ENCODE measurements at places on chromosomes 4 and X. TPM values are rescaled to one million over a fixed set of nuclear protein-coding genes. Genes with fewer than 3 reads are reported as not detected.
A peak's percentile ranks its signal among the peaks of the same experiment; 100 is the strongest.

DNA sequence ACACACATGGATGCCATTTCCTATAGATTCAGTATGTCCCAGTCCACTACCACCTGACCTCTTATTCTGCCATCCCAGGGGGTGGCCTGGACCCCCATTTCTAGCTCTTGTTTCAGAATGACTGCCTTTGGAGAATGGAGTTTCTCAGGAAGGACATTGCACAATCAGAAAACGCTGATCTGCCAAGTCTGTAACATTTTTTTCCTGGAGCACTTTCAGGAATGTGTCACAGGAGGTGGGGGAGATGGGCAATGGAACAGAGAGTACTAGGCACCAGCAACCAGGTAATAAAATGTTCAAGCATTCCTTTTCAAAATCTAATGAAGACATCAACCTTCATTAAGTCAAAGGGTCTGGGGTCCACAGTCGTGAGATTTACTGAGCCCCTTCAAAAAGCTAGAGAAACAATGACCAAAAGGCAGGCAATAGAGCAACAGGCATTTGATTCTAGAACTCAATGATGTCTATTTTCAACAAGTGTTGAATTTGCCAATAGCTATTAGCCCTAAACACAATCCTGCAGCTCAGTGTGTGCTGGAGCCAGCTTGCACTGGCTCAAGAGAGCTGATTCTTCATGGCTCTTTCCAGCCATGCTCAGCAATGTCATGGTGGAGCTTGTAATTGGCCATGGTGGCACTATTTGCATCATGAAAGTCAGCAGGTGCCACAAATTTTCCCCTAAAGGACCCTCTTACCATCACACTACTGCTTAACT lies 87.1 kb downstream of the KDR start:
- H3K27me3 ChIP-seq, result peaks cover 15% of the 10 kb centered on the region
- H3K4me1 ChIP-seq, result no peaks in the 10 kb centered on the region
- no peaks in the 10 kb centered on the region for H3K36me3 ChIP-seq
- H3K4me3 ChIP-seq, result no peak overlapping the region
- DNase-seq, result no peak

ZFP92 gene
- 2.1 TPM for total RNA-seq

- H3K27me3 ChIP-seq, result peaks cover 21% of the 10 kb centered on the region
- H3K36me3 ChIP-seq, result no peaks in the 10 kb centered on the region
- H3K4me1 ChIP-seq, result peaks cover 19% of the 10 kb centered on the region
- DNase-seq, result no peak
These were observed 82.0 kb downstream of the WWC2 start for GRCh38 chr4:183181081-183181480.

ETDB gene
- not detected for total RNA-seq

DNA sequence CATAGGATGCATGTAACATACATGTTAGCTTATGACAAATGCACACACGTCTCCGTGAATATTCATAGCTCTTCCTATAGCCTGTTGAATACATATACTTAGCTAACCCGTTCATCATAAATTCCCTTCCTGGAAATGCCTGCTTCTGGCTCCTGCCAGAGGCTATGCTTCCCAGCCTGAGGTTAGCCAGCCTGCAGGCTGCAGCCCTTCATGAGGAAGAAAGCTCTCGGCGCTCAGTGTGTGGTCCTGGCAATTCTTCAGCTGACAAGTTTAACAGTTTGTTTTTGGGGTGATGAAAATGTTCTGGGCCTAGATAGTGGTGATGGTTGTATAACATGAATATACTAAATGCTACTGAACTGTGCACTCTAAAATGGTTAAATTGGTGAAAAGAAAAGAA lies 48.8 kb upstream of the MAN2B2 start:
- no peaks in the 10 kb centered on the region for H3K27me3 ChIP-seq
- H3K36me3 ChIP-seq, result no peaks in the 10 kb centered on the region
- H3K27ac ChIP-seq, result no peak overlapping the region
- DNase-seq, result no peak

GRCh38 chrX:153603131-153603656 lies 4.3 kb upstream of the CCNQ start:
- H3K27ac ChIP-seq, result no peak overlapping the region
- no peaks in the 10 kb centered on the region for H3K27me3 ChIP-seq
- no peak overlapping the region for H3K4me3 ChIP-seq
- H3K4me1 ChIP-seq, result peaks cover 8% of the 10 kb centered on the region
- DNase-seq, result no peak

- no peak overlapping the region for H3K27ac ChIP-seq
- DNase-seq, result no peak
- H3K4me1 ChIP-seq, result no peaks in the 10 kb centered on the region
- H3K36me3 ChIP-seq, result no peaks in the 10 kb centered on the region
- no peak overlapping the region for H3K4me3 ChIP-seq
These were observed 13.4 kb upstream of the SNX12 start for GRCh38 chrX:71081330-71082123.

DNA sequence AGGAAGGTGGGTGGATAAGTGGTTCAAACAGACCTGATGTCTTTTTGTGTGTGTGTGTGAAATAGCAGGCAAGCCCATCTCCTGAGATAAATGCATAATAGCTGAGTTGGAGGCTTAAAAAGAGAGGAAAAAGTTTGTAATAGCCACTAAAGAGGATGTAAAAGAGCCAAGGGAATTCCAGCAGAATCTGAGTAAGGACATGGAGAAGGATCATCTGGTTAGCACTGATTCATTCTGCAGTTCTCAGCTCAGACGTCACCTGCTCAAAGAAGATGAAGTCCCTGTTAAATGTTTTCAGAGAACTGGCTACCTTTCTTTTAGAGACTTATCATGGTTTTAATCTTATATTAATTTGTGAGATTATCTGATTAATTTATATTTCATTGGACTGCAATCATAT lies 21.0 kb upstream of the IL13RA2 start:
- no peak overlapping the region for H3K27ac ChIP-seq
- H3K36me3 ChIP-seq, result peaks cover 7% of the 10 kb centered on the region
- H3K4me1 ChIP-seq, result no peaks in the 10 kb centered on the region
- DNase-seq, result no peak
- no peaks in the 10 kb centered on the region for H3K27me3 ChIP-seq

TRIM75 gene
- not detected for total RNA-seq

DNA sequence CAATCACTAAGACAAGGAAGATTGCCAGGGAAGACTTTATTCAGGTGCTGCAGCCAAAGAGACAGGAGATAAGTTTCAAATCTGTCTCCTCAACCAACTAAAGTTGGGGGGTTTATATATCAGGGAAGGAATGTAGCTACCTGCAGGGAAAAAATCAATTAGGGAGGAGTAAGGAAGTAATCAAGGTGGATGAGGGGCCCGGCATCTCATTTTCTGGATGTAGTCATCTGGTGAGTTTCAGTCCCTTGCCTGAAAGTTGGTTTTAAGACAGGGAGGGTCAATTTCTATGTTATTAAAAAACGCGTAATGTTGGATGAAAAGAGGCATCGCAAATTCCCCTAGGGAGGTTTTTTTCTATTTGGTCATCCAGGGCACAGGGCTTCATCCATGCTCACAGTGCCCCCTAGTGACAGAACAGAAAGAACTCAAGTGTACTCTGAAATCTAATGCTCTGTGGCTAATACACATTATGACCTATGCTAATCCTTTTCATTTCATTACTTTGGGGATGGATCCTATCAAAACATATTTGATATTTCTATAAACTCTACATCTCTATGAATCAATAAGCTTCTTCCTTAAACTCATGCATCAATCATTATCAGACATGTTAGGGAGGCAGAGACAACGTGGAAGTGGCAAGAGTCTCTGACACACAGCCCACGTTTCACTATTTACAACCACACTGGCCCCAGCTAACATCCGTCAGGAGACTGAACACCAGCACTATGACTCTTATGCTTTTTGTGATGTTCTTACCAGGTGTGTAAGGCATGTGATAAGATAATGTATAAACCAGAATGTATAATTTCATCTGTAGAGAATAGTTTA lies 1577.0 kb upstream of the TENM3 start:
- no peaks in the 10 kb centered on the region for H3K36me3 ChIP-seq
- no peak for DNase-seq
- no peak overlapping the region for H3K4me3 ChIP-seq
- no peaks in the 10 kb centered on the region for H3K4me1 ChIP-seq
- H3K27ac ChIP-seq, result no peak overlapping the region

VCX2 gene
- total RNA-seq, result not detected

TRO gene
- total RNA-seq, result 3.0 TPM

PDE6B gene
- 14.1 TPM for total RNA-seq

DNA sequence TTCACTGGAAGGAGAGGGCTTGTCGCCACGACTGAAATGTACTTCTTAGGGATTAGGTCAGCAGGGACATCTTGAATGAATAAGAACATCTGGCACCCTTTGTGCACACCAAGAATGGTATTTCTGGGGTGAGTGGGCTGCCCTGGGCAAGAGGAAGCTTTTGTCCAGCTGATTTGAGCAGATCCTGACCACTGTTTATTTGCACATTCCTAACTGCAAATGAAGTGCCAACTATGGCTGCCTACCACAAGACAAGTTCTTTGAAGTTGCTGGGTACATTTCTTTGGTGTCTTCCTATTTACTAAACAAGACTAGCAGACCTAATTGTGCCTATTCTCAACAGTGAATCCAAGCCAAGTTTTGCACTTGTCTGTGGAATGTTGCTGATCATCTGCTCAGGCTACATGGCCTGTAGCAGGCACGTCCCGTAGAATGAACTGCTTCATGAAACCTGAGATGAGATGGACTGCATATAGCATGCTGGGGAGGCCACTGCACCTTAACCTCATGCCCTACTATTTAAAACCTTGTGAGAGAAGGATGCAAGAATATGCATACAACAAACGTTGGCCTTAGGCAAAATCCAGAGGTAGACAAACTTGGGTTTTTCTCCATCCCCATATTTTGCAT lies 45.0 kb downstream of the PIR start:
- no peaks in the 10 kb centered on the region for H3K36me3 ChIP-seq
- no peaks in the 10 kb centered on the region for H3K4me1 ChIP-seq
- H3K27ac ChIP-seq, result no peak overlapping the region
- no peaks in the 10 kb centered on the region for H3K27me3 ChIP-seq
- no peak overlapping the region for H3K4me3 ChIP-seq

GRCh38 chr4:3489451-3489962 lies 26.4 kb downstream of the DOK7 start:
- H3K27me3 ChIP-seq, result peaks cover 3% of the 10 kb centered on the region
- DNase-seq, result no peak
- no peak overlapping the region for H3K27ac ChIP-seq
- no peak overlapping the region for H3K4me3 ChIP-seq

DNA sequence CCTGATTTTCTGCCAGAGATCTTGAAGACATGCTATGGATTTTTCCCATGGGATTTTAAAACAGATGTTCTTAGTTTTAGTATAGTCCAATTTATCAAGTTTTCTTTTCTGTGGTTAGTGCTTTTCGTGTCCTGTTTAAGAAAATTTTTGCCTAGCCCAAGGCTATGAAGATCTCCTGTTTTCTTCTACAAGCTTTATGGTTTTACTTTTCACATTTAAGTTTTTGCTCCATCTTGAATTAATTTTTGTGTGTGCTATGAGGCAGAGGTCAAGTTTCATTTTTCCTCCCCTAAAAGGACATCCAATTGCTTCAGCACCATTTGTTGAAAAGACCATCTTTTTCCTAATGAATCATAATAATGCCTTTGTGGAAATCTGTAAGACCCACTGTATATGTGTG lies 65.6 kb downstream of the POLR2B start:
- H3K36me3 ChIP-seq, result no peaks in the 10 kb centered on the region
- H3K27me3 ChIP-seq, result no peaks in the 10 kb centered on the region
- no peak for DNase-seq
- no peak overlapping the region for H3K4me3 ChIP-seq
- peak overlapping the region; percentile 58 for H3K27ac ChIP-seq

DNA sequence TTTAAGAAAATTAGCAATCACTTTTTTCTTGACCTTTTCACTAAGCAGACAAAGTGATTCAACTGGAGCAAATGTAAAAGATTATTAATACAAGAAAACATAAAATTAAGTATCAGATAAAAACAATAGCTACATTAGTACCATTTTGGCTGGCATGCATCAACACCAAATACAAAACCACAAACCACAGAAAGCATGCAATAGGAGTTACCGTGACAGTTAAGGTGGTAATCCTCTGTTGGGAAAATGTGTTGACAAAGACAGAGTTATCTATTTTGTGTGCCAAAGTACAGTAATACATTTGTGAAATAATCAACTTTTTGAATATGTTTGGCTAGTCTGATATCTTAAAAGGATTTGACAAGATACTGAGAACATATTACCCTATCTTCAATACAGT lies 89.8 kb upstream of the ETNPPL start:
- H3K36me3 ChIP-seq, result no peaks in the 10 kb centered on the region
- no peaks in the 10 kb centered on the region for H3K4me1 ChIP-seq
- no peaks in the 10 kb centered on the region for H3K27me3 ChIP-seq
- DNase-seq, result no peak
- H3K27ac ChIP-seq, result no peak overlapping the region

DNA sequence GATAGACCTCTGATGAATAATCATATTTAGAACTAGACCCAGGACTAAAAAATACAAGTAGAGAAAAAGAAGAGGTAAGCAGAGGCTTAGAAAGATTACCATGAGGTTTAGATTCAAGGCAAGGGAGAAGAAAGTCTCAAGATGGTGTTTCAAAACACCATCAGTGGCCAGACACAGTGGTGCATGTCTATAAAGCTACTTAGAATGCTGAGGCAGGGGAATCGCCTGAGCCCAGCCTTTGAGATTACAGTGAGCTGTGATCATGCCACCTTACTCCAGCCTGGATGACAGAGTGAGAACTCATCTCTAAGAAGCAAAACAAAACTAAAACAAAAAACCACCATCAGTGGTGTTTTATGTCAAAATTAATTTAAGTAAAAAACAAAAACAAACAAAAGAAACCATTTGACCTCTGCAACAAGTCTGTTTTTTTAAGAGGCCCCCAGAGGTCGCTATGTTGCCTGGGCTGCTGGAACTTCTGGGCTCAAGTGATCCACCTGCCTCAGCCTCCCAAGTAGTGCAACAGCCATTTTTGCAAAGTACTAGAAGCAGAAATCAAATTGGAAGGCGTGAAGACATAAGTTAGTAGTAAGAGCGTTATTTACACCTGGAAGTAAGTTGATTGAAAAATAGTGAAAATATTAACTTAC lies 784.3 kb downstream of the ADGRL3 start:
- no peaks in the 10 kb centered on the region for H3K4me1 ChIP-seq
- no peaks in the 10 kb centered on the region for H3K27me3 ChIP-seq
- DNase-seq, result no peak
- no peak overlapping the region for H3K4me3 ChIP-seq

BMPR1B gene
- not detected for total RNA-seq

- H3K27ac ChIP-seq, result no peak overlapping the region
- H3K27me3 ChIP-seq, result no peaks in the 10 kb centered on the region
- no peak overlapping the region for H3K4me3 ChIP-seq
- peaks cover 19% of the 10 kb centered on the region for H3K36me3 ChIP-seq
- peaks cover 5% of the 10 kb centered on the region for H3K4me1 ChIP-seq
These were observed 19.0 kb upstream of the SLC2A9 start for GRCh38 chr4:10040049-10040892.

- H3K27me3 ChIP-seq, result no peaks in the 10 kb centered on the region
- no peak overlapping the region for H3K27ac ChIP-seq
- no peaks in the 10 kb centered on the region for H3K36me3 ChIP-seq
- no peak overlapping the region for H3K4me3 ChIP-seq
- H3K4me1 ChIP-seq, result no peaks in the 10 kb centered on the region
These were observed 17.3 kb upstream of the RPS6KA6 start for GRCh38 chrX:84205276-84205675.

Measured in natural killer cell treated with Interleukin-12 subunit alpha and Interleukin-12 subunit beta and Interleukin-15 and Interleukin-18, amount 100 ng/mL, for 72 hours (primary cell).